ENCODE measurements at places on chromosomes 5 and 9.

GRCh38 chr9:94611638-94612068 is 18.0 kb upstream of the FBP2 start:
- no peak for DNase-seq

DNA sequence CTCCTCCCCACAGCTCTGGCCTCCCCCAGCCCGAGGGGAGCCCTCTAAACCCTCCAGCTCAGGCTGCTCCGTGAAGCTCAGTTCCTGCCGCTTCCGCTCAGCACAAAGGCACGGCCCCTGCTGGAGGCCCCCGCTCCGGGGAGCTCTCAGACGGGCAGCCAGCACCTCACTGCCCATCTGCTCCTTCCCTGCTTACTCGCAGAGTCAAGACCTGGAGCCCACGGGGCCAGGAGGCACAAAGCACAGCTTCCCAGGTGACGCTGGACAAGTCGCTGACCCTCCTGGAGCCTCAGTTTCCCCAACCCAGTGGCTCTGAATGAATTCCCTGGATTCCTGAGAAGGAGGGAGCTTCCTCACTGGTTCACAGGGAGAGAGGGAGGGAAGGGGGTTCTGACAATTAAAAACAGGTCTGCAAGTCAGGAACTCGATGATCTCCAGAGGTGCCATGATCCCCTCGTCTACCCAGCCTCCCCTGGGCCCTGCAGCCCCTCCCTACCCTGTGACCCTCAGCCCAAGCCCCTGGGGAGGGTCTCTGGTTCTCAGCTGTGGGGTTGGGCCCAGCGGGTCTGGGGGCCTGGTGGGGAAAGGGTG is 36.2 kb downstream of the VAV2 start:
- peak; percentile 41 for DNase-seq

- no peak for DNase-seq
Measured at GRCh38 chr5:109981979-109982378, 292.3 kb downstream of the MAN2A1 start.

DNA sequence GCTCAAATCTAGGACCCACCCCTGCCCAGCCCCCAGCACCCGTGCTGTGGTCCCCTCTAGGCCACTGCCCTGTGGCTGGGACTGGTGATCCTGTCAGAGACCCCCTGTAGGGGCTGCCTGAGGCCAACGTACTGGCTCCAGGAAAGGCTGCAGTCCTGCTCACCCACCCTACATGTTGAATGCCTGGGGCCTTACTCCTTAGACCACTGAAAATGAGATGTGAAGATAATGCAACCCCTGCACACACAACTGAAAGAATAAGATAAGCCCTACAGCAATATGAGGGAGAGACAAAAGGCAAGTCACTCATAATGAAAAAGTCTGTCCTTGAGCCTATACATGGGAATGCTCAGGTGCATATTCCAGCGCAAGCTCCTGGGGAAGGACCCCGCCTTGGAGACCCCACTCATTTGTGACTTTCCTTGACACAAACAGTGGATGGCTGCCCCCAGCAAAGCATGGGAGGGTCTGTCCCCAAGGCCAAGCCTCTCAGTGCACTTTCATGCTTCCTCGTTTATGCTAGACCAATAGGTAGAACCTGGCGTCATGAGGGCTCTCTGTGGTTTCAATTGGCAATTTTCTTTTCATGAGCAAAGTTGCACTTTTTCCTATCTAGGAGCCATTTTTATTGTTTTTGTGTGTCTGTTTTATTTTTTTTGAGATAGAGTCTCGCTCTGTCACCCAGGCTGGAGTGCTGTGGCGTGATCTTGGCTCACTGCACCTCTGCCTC is 12.5 kb upstream of the WNK2 start:
- no peak for DNase-seq

- DNase-seq = peak; percentile 76
Measured at GRCh38 chr5:143386725-143387124, 16.8 kb downstream of the NR3C1 start.

DNA sequence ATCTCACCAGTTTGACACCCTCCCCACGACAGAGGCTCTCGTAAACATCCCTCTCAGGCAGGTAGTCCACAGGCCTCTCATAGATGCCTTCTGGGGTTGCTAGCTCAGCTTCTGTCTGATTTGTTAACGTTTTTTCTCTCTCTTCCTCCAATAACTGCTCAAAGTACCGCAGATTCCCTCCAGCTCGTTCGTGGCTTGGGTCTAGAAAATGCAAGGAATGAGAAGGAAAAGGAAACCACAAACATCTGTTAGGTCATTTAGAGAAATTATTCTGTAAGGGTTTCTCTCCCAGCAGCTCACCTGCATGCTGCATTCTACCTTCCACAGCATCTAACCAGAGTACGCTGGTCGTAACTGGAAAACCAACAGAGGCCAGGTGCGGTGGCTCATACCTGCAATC is 18.5 kb downstream of the P4HA2 start:
- peak; percentile 65 for DNase-seq

DNA sequence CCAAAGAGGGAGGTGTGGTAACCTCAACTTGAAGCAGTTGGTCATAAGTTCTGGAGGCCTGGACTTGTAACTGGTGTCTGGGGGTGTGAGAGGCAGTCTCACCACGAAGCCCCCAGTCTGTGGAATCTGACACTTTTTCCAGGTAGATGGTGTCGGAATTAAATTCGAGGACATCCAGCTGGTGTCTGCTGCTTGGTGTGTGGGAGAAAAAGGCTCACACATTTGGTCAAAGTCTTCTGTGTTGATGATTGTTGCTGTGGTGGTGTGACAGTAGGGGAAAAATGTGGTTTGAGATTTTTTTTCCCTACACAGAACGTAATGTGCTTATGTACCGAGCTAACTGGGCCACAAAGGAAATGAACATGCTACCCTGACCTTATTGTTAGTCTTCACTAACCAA is 251.9 kb downstream of the MAT2B start:
- no peak for DNase-seq

GRCh38 chr5:139468421-139468931 is 2.3 kb upstream of the SMIM33 start:
- no peak for DNase-seq

DNA sequence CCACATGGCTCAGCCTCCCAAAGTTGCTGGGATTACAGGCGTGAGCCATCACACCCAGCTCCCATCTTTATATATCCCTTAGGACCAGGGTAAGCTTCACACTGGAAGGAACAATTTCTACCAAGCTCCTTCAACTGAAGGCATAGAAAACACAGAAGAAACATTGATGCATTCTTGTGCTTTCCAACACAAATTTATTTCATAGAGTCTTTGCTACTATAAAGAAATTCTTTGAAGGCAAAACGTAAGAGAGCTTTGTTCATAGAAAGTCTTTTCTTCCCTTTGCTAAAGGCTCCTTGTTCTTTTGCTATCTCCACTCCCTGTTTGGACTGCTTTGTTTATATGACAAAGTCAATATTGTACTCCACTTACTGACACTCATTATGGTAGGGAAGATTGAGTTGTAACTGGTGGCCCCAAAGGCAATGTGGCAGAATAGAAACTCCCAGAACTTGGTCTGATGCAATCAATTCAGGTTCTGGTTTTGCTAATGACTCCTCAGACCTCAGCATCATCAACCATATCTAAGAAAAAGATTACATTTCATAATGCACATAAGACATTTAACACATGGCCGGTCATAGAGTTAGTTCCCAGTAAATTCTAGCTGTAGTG is 97.4 kb upstream of the CLINT1 start:
- no peak for DNase-seq

DNA sequence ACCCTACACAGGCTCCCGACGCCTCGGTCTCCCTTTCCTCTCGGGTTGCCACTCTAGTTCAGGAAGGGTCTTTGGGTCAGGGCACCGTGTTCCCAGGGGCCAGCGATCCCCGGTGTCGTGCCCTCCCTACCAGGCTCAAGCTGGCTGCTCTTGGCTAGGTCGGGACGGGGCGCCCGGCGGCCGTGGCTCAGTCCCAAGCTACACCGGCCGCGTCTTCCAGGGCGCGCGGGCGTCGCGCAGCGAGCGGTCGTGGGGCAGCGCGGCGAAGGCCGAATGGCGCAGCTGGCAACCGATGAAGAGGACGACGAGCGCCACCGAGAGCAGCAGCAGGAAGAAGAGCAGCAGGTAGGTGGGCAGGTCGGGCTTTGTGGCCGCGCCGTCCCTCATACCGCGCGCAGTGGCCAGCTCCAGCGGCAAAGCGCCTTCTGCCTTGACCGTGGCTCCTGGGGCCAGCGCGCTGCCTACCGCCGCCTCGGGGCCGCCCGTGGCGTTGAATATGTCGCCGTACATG is 892 bp downstream of the SMIM32 start:
- DNase-seq = no peak
